ENCODE measurements at places on chromosomes 7 and 10. TPM values are rescaled to one million over a fixed set of nuclear protein-coding genes. Genes with fewer than 3 reads are reported as not detected.

- no peak for DNase-seq
These were observed 155.4 kb downstream of the ADK start for GRCh38 chr10:74306227-74306982.

- DNase-seq: no peak
These were observed 599.0 kb downstream of the SORCS1 start for GRCh38 chr10:106565546-106565945.

DNA sequence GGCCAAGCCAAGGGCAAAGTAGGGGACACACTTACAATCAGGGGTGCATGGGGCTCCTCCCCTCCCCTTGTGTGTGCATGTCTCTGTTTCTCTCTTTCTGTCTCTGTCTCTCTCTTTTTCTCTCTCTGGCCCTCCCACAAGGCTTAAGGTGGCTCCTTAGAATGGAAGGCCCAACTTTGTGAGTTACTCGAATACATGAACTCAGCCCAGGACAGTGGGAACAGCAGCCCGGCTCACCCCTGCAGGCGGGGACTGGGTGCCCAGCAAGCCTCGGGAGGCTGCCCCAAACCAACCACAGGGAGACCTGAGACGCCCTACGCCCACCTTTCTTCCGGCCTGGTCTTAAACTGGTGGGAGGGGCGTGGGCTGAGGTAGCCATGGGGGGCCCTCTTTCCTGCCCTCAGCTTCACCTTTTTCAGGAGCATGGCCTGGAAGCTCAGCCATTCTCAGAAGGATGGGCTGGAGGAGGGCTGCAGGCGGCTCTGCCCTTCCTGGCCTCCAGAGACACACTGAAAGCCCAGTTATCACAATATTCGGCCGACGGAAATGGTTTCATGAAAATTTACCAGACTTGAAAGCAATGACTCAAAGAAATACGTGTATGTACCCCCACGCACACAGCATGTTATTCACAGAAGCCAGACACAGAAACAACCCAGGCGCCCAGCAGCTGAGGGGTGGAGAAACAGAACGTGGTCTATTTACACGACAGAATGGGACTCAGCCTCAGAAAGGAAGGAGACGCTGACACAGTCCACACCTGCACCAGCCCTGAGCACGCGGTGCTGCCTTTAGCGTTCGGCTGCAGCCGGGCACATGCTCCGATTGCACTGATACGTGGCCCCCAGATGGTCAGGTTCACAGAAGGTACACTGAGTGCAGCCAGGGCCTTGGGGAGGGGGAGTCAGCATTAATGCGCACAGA, 229.5 kb downstream of the PTPRN2 start:
- peak; percentile 41 for DNase-seq

Gene BAIAP2L1
- 42.0 TPM for total RNA-seq

Gene PNLIPRP2
- total RNA-seq: not detected

Gene CHN2
- 4.8 TPM for total RNA-seq

Gene AS3MT
- 10.4 TPM for total RNA-seq

Gene NKX1-2
- total RNA-seq: 34.9 TPM

Gene RAB19
- 9.8 TPM for total RNA-seq

Measured in H1 (cell line).